ENCODE measurements at places on chromosomes 6 and 20. TPM values are rescaled to one million over a fixed set of nuclear protein-coding genes. Genes with fewer than 3 reads are reported as not detected.

The TDP2 gene
- total RNA-seq, result 60.2 TPM

The BTN3A1 gene
- total RNA-seq, result 47.8 TPM

The TPD52L1 gene
- 1.6 TPM for total RNA-seq

The MATN4 gene
- 0.11 TPM for total RNA-seq

The RIPOR3 gene
- not detected for total RNA-seq

The SLC35D3 gene
- total RNA-seq, result not detected

The SLC17A3 gene
- 1.6 TPM for total RNA-seq

The C6orf132 gene
- total RNA-seq, result 0.20 TPM

The SCP2D1 gene
- total RNA-seq, result not detected

The UNC5CL gene
- 5.1 TPM for total RNA-seq

The ISM1 gene
- total RNA-seq, result 0.31 TPM

The SRSF3 gene
- 197 TPM for total RNA-seq

The SNX9 gene
- 35.0 TPM for total RNA-seq

The TMEM151B gene
- not detected for total RNA-seq

The SMIM28 gene
- total RNA-seq, result not detected

The CLDN20 gene
- not detected for total RNA-seq

The KIAA0408 gene
- total RNA-seq, result 4.4 TPM

DNA sequence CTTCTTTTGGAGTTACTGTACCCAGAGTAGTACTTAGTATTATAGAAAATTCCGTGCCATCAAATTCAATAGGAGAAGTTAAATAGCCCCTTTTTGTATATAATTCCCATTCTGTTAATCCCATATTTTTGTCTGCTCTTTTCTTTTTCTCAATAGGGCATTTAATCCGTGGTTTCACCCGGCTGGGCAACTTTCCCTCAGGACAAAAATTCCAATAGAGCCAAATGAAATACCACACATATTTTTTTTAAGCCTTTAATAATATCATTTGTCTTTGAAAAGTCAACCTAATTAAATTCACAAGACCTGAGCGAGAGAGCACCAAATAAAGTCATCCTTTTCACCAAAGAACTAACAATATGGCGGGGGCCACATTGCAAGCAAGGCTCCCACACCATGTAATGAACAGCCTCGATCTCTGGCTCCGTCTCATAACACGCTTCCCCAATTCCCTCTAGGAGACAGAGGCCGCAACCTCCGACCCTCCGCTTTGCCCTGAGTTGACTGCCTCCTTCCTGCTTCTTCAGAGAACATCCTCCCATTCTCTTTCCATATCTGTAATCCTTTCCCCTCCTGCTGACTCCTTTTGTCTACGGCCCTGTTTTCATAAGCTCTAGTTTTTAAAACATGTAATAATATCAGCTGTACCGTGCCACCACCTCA, 13.6 kb downstream of the NHSL1 start:
- no peak for DNase-seq

GRCh38 chr20:57882451-57883161, 172.8 kb upstream of the PMEPA1 start:
- DNase-seq, result no peak

- DNase-seq, result no peak
Observed at GRCh38 chr6:894274-894673, 201.3 kb upstream of the EXOC2 start.

DNA sequence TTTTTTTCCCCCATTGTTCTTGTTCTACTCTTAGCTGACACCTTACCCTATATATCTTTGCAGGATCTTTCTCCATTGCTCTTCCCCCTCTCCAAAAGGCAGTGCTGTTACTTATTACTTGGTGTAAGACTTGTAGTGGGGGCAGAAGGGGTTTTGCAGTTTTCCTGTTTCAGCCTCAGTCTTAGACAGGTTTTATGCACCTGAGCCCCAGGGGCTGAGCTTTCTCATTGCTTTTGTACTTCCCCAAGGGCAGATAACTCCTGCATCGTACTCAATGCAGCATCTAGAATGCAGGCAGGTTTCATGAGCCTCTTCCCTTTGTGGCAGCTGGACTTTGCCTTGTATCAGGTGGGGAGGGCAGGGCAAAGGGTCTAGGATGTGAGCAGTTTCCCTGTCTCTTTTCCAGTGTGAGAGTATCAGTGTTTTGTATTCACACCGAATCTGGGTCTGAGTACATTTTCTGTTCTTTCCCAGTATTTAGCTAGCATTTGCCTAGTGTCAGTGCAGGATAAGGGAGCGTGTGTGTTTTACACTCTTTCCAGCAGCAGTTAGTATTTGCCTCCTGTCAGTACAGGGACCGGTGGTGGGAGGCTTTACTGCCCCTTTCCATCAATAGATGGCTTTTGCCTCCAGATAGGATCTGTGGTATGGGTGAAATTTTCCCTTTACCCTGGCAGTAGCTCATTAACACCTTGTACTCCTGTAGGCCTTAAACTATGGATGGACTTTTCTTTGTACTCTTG, 19.6 kb downstream of the CYB5R4 start:
- no peak for DNase-seq

GRCh38 chr6:104540743-104541142, 319.0 kb downstream of the HACE1 start:
- no peak for DNase-seq

GRCh38 chr20:3812975-3813847, 7.1 kb upstream of the AP5S1 start:
- DNase-seq, result no peak

DNA sequence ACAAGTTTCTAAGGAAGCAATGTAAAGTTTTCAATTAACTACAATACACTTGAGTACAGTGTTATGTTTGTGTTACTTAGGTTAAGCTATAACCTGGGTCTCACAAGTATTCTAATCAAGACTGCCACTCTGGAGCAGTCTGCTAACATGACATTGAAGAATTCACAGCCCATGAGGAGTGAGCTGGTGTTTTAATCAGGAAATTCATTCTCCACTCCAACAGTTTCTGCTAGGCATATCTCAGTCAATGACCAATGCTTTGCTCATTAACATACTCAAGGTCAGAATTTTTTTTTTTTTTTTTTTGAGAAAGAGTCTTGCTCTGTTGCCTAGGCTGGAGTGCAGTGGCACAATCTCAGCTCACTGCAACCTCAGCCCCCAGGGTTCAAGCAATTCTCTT, 59.6 kb upstream of the SAMHD1 start:
- DNase-seq, result no peak

GRCh38 chr20:55755861-55756260, 249.5 kb downstream of the CBLN4 start:
- no peak for DNase-seq

- DNase-seq, result peak; percentile 82
Observed at GRCh38 chr6:73704260-73704659, 8.3 kb downstream of the CD109 start.

- peak; percentile 49 for DNase-seq
Observed at GRCh38 chr6:32609731-32610640, 20.3 kb upstream of the HLA-DRB1 start.

GRCh38 chr6:149336609-149336928, 19.1 kb downstream of the TAB2 start:
- DNase-seq, result no peak

- DNase-seq, result no peak
Observed at GRCh38 chr20:23335521-23335920, 15.1 kb upstream of the NXT1 start.

DNA sequence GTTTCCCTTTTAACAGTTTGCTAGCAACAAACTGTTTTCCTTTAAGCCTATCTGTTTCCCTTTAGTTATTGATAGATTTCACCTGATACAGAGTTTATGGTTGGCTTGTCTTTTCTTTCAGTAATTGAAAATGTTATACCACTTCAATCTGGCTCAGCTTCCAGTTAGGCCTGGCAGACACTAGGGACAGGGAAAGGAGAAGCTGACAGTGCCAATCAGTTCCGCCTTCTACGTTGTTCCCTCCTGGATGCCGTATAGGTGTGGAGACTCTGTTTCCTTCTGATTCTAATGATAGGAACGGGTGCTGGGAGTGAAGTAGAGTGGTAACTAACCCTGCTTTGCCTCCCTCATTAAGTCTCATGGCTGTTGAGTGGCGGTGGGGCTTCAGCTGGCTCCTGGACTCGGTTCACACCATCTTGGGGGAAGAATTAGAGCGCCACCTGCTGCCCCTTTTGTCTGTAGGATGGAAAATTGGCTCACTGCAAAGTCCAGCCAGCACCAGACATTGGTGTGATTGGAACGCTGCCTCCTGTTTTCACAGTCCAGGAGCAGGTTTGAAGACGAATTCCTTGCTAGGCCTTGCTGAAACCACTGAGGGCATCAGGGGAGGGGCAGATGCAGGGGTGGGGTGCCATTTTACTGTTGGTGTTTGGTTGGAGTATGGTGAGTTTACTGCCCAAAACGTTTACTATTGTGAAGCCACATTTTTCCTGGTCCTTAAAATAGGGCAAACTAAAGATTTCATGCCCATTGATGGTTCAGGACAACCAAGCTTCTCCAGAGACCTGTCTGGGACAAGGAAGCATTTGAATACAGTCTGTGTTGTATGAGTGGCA, 1729.5 kb downstream of the GRIK2 start:
- DNase-seq, result peak; percentile 5

DNA sequence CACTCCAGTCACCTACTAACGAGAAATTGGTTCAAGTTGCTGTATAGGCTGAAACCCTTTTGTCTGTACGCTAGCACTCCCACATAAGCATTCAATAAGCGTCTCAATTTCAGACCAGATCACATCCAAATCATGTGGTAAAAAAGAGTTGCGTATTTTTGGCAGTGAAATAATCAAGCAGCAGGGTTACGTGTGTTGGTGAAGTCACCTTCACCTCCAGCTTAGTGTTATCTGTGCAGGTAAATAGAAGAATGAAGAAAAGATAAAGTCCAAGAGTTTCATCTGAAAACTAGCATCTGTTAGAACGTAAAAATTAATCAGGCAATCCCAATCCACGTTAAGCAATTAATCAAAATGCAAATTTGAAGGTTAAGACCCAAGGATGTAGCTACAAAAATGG, 11.3 kb downstream of the SSR1 start:
- DNase-seq, result no peak

DNA sequence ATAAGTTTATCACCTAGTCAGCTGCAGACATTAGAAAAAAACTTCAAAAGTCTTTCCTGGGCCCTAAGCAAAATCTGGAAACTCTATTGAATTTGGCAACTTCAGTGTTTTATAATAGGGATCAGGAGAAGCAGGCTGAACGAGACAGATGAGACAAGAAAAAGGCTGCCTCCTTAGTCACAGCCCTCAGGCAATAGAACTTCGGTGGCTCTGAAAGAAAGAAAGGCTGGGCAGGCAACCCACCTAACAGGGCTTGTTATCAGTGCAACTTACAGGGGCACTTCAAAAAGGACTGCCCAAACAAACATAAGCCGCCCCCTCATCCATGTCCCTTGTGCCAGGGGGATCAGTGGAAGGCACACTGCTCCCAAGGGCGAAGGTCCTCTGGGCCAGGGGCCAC, 657.9 kb upstream of the HS3ST5 start:
- no peak for DNase-seq

GRCh38 chr20:57037689-57038088, 228.8 kb downstream of the BMP7 start:
- no peak for DNase-seq

DNA sequence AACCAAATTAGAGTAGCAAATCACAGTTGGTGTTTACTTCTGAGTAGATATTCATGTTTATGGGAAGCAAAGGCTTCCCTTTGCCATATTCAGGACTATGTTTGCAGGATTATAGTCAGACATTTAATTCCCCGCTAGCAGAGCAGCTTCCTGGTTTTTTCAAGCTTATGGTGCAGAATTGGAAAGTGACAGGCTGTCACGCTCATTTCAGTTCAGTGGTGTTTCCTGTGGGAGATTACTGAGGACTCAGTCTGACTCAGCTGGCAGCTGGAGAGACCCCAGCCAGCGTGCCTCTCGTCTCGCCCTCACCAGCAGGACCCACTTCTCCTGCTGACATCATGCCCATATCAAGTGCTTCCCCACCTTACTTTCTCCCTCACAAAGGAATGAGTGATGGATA, 85.1 kb downstream of the LYRM2 start:
- no peak for DNase-seq

- peak; percentile 23 for DNase-seq
Observed at GRCh38 chr20:1299522-1299921, 29.4 kb downstream of the SDCBP2 start.

GRCh38 chr6:7145885-7146828, 38.4 kb downstream of the RREB1 start:
- DNase-seq, result no peak

GRCh38 chr20:48066246-48066645, 281.0 kb upstream of the SULF2 start:
- DNase-seq, result no peak

- no peak for DNase-seq
Observed at GRCh38 chr6:47352194-47352920, 42.7 kb upstream of the TNFRSF21 start.

GRCh38 chr6:126337323-126337722, 2.6 kb upstream of the CENPW start:
- no peak for DNase-seq

DNA sequence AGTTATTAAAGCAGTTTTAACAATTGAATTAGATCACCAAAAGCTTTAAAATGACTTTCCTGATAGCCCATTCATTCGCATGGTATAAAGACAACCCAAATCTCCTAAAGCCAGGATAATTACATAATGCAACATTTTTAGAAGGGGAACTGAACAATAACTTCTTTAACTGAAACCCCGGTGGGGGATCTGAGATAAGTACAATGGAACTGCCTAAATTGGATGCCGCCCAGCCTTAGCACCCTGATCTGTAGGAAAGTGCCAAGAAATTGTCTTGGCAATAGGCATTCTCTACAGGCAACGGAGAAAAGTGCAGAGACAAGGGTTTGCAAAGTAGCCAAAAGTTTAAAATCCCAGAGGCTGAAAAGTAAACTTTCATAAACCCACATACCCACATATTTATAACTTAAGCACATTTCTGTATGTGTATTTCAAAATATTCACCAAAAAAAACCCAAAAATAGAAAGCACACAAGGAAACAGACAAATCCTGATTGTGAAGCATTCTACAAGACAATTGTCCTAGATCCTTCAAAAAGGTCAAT, 98.8 kb upstream of the BEND6 start:
- DNase-seq, result no peak

- DNase-seq, result no peak
Observed at GRCh38 chr6:73139681-73140383, 85.5 kb downstream of the KHDC1L start.

- no peak for DNase-seq
Observed at GRCh38 chr6:39855356-39855995, 63.3 kb downstream of the DAAM2 start.

GRCh38 chr20:44720621-44720996, 5.4 kb downstream of the CCN5 start:
- DNase-seq, result no peak

DNA sequence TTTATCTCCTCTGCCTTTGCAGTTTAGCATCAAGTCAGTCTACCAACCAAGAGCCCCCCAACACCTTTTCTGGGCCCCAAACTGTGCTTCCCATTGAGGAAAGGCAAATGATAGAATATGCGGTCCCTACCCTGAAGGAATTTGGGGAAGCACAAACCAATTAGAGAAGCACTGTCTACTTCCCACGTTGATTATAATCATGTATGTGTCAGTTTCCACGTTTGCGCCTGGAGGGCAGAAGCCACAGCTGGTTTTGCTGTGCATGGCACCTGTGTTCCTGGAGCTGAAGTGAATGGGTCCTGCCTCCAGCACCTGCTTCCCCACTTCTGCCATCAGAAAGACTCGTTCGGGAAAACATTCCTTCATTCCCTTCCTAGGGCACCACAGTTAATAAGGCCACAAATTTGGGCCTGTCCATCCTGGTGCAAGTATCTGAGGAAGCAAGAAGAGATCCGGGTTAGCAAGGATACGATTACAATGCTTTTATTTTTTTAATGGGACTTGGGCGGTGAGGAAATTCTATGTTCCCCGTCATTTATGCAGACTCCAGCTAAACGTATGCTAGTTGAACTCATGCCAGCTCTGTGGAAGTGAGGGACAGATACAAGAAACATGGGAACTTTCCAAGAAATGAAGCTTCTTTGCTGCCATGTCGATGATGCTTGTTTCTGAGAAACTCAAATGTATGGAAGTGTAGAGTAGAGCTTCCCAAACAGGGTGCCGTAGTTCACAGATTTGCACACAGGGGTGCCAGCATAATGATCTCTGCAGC, 333.5 kb downstream of the NRN1 start:
- DNase-seq, result no peak

All from activated naive CD4-positive, alpha-beta T cell treated with anti-CD3 and anti-CD28 coated beads, Interleukin-2, amount 50 U/mL, for 72 hours (primary cell).